ENCODE measurements at places on chromosomes 4 and X.
A peak's percentile ranks its signal among the peaks of the same experiment; 100 is the strongest.

DNA sequence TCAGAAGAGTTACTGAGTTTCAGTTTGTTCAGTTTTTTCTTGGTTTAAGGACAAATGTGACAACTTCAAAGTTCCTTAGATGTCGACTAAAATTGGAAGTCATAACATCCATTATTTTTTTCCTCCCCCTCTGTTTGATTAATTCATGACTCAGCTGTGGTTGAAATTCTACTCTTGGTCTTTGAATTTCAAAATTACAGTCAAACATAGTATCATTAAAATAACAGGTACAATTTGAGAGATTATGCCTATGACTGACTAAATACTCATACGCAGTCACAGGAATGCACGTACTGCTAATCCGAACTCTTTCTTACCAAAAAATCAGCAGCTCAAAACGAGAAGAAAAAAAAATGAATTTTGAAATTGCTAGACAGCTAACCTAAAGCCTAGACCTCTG, 1434.8 kb downstream of the RAPGEF2 start:
- DNase-seq = no peak

DNA sequence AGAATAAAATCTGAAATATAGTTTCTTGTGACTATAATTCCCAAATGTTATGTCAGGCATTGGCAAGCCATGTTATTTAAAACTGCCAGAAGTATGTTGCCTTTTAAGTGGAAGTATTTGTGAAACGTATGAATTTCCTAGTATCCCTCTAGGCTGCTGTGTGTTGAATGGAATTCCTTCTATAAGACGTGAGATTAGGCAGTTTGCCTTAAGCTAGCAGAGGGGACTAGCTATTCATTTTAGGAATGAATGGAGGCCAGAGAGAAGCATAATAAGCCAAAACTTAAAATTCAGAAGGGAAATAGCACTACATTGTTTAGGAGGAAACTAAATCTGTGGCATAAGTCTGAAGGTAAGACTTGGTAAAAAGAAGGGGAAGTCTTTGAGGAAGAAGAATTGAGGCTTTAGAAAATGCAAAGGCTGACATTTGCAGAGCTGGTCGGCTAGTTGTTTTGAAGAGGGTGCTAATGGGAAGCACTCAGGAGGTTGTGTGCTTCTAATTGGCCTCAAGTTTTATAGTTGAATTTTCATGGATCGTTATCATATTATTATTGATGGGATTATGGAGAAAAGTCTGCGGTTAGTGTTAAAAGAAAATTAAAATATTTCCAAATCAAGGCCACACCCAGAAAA, 57.1 kb downstream of the TMEM131L start:
- DNase-seq = no peak

DNA sequence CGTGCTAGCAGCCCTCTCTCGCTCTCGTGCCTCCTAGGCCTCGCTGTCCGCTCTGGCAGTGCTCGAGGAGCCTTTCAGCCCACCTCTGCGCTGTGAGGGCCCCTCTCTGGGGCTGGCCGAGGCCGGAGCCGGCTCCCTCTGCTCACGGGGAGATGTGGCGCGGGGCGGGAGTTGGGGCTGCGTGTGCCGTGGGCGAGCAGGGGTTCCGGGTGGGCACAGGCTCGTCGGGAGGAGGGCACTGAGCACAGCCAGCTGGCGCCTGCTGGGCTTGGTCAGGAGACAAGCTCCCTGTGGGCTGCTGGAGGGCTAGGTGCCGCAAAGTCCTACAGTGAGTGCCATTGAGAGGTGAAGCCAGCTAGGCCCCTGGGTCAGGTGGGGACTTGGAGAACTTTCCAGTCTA, 994.5 kb downstream of the C4orf33 start:
- no peak for DNase-seq

DNA sequence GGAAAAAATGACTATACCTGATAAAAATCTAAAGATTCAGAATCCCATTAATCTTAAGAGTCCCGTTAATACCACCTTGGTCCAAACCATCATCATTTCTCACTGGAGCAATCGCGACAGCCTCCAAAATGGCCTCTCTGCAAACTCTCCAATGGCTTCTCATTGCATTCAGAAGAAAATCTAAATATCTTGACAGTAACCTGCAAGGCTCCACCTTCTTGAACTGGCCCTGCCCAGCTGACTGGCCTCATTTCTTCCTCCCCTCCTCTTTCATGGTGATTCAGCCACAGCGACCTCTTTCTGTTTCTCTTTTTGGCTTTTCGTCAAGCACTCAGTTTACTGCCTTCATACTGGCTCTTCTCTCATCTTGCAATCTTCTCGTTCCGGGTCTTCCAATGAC, 56.2 kb upstream of the GPRIN3 start:
- DNase-seq = no peak

GRCh38 chr4:814312-814850, 11.5 kb downstream of the CPLX1 start:
- no peak for DNase-seq

- DNase-seq = no peak
Observed at GRCh38 chrX:80755174-80755573, 54.5 kb downstream of the BRWD3 start.

DNA sequence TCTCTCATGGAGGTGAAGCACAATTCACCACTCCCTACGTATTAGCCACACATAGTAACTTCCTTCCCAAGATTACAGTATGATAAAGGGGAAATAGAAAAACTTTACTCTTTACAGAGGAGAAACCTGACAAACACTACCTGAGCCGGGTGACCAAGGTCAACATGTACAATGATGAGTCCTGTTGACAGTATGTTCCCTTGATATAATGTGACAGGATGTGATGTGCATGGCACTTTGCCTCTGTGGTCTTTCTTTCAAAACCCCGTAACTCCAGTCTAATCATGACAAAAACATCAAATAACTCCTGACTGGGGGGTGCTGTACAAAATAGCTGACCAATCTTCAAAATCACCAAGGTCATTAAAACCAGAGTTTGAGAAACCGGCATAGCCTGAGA, 60.6 kb downstream of the CD99L2 start:
- DNase-seq = no peak

DNA sequence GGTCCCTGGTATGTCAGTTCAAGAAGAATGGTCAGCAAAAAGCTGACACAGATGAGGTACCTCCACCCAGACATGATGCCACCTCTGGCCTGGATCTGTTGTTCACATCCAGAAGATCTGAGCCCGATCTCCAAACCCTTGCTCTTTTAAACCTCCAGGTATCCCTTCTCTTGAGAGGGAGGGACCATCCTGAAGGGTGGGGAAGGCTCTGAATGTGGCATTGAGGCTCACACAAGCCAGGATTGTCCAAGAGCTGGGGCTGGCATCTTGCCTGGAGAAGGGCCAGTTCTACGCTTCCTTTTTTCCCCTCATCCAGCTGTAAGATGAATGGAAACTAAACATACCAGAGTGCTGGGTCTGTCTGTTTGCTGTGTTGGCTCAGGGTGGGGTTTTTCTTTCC, at the start of gene ITIH6:
TSS of gene ITIH6 (minus strand) at position 119 of the 400 bp plus-strand sequence. CDS start at position 74, 45 bp downstream.
- DNase-seq = no peak

DNA sequence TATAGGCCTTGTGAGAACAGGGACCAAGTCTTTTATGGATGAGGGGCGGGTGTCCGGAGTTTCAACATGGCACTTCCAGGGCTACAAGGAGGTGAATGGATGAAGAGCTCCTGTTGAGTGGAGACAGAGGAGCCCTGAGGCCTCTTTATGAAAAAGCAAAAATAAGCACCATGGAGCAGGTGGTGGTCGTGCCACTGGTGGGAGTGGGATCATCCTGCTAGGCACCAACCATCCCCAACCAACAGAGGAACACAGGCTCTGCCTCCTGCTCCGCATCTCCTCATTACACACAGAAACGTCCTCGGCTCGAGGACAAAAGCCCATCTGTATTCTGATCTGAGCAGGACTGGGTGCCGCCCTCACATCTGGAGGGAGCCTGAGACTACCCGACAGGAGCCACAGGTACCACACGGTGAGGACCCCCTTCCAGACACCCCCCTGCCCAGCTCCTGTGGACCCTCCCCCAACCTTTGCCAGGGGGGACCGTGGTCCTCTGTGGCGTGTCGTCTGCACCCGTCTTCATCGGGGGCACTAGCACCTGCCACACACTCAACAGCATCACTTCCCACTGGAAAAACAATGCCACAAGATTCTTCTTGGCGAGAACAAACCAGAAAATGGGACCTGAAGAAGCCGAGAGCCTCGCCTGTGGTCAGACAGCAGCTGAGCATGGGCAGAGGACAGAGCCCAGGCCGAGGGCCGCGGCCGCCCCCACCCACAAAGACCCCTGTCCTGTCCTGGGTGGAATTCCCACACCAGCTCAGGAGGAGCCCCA, 3.9 kb upstream of the PDE6B start:
- no peak for DNase-seq

GRCh38 chr4:17492058-17492741, 19.7 kb downstream of the QDPR start:
- DNase-seq = no peak

DNA sequence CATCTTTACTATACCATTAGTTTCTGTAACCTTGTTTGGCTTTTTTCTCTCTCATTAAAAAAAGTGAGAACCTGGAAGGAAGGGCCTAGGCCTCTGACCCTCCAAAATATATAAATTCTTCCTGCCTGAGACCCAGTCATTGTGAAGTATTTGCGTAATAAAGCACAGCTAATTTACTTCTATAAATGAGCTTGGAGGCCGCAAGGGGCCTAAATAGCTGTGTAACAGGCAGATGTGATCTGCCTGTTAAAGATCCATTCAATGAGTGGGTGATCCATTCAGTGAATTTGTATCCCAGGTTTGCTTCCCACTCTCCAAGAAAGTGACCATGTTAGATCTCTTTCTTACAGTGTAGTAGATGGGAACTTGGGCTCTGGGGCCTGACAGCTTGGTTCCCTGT, 595 bp upstream of the PYURF start:
- no peak for DNase-seq

- DNase-seq = no peak
Observed at GRCh38 chr4:153079857-153080391, 124.3 kb upstream of the TRIM2 start.

- DNase-seq = no peak
Observed at GRCh38 chrX:39648548-39649254, 449.1 kb downstream of the BCOR start.

- DNase-seq = peak; percentile 63
Observed at GRCh38 chr4:73341454-73341853, 62.6 kb upstream of the ALB start.

DNA sequence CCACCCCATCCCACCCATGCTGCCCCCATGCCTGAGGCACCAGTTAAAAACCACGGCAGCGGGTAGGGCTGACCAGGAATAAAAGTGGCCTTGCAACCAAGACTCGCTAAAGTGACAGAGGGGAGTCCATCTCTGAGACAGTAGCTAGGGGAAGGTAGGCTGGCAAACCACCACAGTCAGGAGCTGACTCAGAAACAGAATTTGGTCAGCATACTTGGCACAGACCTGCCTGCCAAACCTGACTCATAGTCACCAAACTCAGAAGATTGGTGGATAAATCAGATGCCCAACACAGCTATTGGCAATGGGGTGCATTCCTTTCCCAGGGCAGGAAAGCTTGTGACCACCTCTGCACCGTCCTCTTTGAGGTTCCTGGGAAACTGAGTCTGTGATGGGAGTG, 193.8 kb downstream of the BCOR start:
- no peak for DNase-seq

DNA sequence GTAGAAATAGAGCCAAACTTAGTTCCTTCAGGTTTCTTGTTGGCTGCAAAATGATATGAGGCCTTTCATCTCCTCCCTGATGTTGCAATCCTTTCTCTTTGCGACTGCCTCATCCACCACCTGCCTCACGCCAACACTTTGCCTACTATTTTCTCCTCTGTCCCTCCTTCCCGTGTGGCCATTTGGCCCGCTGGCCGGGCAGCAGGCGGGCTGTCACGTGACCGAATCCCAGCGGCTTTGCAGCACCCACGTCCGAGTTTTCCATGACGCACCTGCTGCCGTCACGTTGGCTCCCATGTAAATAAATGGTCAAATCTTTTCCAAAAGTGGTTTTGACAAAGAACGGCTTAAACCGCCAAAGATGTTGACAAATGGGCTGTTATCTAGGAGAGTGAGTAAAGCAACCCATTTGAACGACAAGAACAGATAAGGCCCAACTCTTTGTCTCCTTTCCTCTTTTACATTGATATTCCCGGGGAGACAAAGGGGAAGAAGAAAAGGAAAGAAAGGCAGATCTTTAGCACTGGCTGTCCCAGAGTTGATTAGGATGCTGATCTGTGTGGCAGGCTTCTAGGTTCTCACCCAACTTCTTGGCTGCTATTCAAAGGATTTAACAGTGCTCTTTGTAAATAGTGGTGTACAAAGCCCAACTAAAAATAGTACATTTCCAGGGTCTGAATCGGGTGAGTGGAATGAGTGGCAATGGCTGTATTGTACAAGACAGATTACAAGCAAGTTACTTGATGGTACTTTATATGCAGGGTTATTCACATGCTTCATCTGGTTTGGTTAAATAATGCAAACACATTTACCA, 174.2 kb upstream of the JADE1 start:
- peak; percentile 11 for DNase-seq

- DNase-seq = no peak
Observed at GRCh38 chrX:123713841-123714240, 19.0 kb downstream of the THOC2 start.

DNA sequence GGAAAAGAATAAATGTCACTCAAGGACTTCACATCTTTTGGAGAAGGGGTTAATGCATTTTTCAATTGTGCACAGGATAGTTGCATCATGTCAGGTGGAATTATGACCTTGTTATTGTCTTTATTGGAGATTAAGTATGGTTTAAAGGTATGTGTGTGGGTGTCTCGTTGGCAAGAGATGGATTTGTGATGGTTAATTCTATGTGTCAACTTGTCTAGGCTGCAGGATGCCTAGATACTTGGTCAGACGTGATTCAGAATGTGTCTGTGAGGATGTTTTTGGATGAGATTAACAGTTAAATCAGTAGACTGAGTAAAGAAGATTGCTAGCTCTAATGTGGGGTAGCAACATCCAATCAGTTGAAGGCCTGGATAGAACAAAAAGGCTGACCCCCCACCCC, 42.2 kb upstream of the HSD17B10 start:
- DNase-seq = no peak

DNA sequence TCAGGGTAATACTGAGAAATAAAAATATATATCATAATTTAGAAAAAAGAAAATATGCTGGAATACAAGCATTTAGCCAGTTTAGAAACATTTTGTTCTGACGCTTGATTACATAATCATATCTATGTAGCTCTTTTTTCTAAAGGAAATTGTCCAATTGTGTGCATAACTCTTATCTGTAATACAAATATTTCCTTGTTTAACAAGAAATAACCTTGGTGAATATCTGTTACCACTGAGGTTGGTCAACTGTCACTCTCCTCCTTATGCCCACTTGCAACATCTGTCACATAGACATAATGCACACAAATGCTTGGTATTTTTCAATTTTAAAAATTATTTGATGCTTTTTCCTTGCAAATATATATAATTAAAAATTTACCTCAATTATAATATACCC, 609.7 kb downstream of the TLL1 start:
- no peak for DNase-seq

DNA sequence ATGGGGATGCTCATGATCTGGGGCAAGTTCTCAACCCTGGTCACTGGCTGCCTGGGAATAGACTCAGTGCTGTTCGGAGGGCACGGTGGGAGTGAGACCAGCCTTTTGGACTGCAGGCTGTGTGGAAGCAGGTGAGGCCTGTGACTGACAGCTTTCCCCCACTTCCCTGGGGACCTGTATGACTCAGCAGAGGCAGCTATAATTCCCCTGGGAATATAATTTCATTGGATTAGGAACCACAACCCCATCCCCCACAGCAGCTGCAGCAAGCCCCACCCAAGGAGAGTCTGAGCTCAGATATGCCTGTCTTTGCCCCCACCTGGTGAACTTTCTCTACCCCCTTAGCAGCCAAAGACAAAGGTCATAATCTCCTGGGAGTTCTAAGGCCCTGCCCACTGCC, 408.6 kb downstream of the PPP3CA start:
- no peak for DNase-seq
